ENCODE measurements at places on chromosomes 1 and 21.

- no peak for DNase-seq
Measured at GRCh38 chr1:244792188-244792850, 43.1 kb upstream of the COX20 start.

GRCh38 chr1:151542710-151543129, 2.6 kb downstream of the TUFT1 start:
- DNase-seq = no peak

DNA sequence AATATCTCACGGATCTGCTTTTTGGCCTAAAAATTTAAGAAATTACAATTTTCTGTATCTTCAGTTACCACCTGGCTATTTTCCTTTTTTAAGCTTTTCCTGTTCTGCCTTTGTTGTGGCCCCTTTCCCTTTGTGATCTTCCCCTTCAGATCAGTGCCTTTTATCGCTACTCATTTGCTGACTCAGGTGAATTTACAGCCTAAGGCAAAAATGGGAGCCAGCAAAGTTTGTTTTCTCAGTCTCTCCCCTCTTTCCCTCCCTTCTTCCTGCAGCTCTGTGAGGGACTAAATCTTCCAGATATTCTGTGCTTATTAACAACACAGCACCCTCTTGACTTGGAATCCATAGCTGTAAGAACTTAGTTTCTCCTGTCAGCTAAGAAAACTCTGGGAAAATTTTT, 5.3 kb upstream of the PRRC2C start:
- DNase-seq = no peak

DNA sequence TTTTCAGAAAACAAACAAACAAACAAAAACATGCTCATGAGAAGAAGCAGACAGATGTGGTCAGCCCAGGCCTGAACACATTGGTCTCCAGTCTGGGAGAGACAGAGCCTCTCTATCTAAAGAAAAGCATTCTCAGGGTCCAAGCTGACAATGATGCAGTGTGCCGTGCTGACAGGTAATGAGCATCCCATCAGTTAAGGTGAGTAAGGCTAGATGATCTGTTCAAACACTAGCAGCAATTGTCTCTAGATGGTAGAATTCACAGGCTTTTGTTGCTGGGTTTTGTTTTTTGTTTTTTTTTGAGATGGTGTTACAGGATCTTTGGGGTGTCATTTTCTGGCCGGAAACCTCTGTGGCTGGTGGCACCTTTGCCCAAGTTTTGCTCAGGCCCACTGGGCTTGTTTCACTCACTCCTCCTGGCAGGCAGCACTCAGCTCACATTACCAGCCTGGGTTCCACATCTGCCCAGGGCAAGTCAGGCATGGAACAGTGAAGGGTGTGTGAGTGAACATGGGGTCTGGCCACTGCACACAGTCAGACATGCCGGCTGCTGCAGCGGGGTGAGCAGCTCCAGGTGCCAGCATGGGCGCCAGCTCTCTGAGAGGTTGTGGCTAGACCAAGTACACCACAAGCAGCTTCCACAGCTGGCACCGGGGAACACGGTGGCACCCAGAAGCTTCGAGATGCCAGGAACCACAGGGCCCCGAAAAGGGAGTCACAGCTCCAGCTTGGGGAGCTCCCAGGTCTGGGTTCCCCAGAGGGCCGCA, 2.5 kb upstream of the C1QA start:
- DNase-seq = no peak

GRCh38 chr21:38813547-38813946, 7.8 kb downstream of the ETS2 start:
- DNase-seq = peak; percentile 89

DNA sequence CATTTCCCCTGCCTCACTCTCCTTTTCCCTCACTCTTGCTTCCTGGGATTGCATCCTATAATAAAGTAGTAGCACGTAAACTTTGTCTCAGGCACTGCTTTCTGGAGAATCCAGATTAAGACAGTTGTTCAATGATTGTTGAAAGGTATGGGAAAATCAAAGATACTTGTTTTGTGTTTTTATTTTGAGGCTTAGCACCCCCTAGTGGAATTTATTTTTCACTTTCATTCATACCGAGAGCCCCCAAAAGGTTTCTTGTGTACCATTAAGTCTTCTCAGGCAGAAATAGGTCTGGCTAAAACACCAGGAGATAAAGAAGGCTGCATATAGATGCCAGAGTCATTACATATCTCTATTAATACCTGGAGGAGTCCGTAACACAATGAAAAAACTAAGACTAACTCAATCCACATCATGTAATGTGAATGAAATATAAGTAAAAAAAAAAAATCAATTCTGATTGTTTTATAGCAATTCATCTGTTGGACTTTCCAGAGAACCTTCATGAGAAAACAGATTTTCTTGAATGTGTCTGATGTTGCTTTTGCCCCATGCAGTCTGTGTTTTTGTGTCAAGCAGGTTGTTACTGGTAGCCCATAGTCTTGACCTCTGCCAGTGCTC, 103.5 kb downstream of the RPE65 start:
- DNase-seq = no peak

- DNase-seq = no peak
Measured at GRCh38 chr21:32173121-32173724, 105.6 kb downstream of the MIS18A start.

DNA sequence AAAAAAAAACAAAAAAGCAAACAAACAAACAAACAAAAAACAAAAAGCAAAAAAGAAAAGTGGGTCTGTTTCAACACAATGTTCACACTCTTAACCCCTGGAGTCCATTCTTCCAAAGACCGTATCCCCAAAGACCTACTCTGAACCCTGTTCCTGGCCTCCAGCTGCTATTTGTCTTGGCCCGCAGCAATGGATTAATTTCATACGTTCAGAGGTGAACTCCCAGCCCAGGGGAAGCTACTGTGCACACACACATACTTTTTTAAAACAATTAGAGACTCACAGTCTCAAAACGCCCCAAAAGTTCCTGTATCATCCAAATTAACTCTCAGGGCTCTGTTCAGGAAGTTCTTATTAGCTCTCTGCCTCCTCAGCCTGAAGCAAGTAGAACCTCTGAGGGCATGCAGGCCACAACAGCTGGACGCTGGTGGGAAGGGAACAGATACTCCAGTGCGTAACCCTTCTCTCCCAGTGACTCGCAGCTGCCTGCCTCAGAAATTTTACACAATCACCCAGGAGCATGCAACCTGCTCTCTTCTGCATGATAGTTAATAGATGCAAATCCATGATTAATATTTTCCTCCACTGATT, 395.4 kb downstream of the RRAGC start:
- DNase-seq = no peak

- DNase-seq = no peak
Measured at GRCh38 chr1:160056648-160057169, 13.3 kb downstream of the KCNJ10 start.

DNA sequence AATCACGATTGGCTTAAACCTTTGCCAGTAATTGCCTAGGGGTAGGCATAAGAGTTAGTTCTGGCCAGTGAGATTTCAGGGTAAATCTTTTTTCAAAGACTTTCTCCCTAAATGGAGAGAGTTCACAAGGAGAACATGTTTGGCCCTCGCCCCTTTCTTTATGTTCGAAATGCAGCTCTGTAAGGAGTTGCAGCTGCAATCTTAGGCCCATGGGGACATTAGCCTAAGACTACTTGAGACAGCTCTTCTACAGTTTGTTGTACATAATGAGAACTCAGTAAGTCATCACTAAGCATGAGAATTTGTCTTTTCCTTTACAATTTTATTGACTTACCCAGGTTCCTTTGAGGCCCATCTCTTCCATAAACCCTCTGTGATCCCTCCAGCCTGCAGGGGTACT, 40.4 kb upstream of the GADD45A start:
- no peak for DNase-seq

- DNase-seq = no peak
Measured at GRCh38 chr21:14712121-14712715, 166.1 kb upstream of the SAMSN1 start.

DNA sequence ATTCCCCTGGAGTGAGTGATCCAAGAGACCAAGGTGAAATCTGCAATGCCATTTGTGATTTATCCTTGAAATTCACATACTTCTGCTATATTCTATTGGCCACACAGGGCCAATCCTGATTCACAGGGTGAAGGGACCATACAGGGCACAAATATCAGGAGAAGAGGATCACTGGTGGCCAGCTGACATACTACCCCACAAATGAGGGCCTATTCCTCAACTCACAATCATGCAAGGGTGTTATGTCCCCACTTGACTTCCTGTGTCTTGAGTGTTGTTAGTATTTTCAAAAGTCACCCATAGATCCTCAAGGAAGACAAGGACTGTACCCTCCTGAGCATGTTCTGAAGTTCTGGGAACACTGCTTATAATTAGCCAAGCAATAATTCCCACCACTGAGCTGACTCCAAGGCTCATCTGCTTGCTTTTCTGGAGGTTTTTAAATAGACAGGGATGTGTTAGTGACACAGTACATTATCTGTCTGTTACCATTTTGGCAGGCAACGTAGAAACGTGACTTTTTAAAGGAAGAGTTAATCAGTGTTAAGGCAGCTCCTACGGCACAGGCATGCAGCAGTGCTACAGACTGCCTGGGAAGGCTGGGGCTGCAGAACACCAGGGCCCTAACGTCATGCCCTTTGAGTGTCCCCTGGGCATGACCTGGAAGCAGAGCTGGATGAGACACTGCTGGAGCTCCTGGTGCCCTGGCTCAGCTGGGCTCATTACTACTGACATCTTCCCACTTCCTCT, 137.4 kb downstream of the FAM78B start:
- no peak for DNase-seq

GRCh38 chr1:101264697-101265096, 27.9 kb downstream of the S1PR1 start:
- no peak for DNase-seq

DNA sequence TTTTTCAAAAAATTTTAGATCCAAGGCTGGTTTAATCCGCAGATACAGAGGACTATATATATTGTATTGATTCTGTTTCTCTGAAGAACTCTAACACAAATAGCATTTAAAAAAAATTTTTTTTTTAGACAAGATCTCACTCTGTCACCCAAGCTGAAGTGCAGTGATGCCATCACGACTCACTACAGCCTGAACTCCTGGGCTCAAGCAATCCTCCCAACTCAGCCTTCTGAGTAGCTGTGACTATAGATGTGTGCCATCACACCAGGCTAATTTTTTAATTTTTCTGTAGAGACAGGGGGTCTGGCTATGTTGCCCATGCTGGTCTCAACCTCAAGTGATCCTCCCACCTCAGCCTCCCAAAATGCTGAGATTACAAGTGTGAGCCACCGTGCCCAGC, 3.0 kb downstream of the ANKRD45 start:
- DNase-seq = no peak

DNA sequence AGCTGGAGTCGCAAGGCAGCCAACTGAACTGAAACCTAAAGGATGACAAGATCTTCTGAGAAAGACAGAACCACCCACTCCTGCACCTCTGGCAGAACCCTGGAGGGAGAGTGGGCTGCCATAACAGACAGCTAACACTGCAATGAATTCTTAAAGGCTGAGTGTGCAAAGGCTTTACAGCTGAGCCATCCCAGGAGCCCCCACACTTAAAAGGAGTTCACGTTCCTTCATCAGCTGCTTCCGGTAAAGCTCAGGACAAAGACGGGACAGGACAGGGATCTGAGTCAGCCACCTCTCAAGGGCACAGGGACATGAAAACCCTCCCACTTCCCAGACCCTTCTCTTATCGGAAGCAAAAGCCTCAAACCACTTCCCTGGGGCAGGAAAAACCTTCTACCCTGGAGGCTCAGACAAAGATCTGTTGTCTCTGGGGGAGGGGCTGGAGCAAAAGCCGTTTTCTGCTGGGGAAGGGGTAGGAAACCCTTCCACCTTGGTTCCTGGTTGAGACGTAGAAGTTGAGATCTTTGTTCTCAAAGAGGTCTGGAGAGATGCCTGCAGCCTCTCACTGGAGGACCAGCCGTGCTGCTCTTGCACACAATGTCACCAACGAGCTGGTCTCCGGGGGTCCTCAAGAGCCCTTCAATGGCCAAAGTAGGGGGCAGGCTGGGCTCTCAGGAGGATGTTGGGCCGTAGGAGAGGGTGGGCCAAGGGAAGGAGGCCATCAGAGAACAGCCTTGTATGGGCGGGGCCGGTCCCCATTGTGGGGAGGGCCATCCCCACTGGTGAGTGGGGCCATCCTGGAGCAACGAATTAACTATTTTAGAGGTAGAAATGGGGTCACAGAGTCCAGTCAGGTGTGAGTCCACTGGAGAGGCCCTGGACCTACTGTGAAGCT, 452.4 kb downstream of the PTPRU start:
- DNase-seq = no peak

DNA sequence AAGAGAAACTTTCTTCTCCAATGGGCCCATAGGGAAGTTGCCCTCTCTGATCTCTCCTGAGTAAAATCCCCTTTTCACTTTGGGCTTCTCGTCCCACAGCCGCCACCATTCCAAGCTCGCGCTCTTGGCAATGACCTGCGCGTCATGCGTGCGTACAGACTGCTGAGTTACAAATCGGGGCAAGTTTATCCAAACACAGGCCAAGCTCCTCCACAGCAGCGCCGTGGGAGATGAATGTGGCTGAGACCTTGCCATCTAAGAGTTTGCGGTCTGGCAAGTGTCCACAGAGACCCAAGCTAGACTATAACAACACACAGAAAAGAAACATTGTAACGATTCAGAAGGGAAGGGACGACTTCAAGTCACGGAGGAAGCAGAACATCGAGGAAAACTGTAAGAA, 116.3 kb upstream of the SOD1 start:
- DNase-seq = no peak

DNA sequence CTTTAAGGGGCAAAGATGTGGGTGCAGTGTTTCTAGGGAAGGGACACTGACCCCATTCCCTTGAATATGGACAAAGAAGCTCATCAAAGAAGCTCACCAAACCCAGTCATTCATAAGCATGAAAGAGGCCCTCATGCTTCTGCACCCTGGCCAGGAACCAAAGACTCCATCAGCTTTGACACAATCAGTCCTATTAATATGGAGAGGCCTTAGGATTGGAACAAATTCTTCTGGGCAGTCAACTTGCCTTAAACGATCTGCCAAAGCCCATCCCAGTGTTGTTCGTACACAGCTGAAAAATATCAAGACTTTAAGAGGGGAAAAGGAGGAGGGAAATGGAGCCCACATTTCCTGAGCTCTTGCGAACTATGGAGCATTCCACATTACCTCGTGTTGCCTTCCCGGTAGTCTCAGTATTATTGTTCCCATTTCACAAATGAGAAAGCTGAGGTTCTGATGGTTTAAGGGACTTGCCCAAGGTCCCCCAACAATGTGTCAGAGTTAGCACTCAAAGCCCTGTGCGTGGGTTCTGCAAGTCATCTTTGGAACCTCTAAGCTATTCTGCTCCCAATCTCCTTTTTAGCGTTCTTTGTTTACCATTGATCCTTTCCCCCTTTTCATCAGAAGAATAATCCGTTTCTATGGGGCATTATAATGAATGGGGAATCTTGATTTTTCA, 161.9 kb downstream of the ZBTB18 start:
- no peak for DNase-seq

- no peak for DNase-seq
Measured at GRCh38 chr1:15691434-15692032, 7.4 kb downstream of the PLEKHM2 start.

GRCh38 chr1:100769323-100769722, 49.8 kb downstream of the VCAM1 start:
- no peak for DNase-seq
